ENCODE measurements at places on chromosomes 11 and 22.

- DNase-seq, result no peak
These were observed 125.3 kb upstream of the TBCEL start for GRCh38 chr11:120898568-120898967.

- no peak for DNase-seq
These were observed 95.6 kb downstream of the RDX start for GRCh38 chr11:110200836-110201235.

GRCh38 chr11:61158691-61159381, 2.4 kb downstream of the VPS37C start:
- no peak for DNase-seq

DNA sequence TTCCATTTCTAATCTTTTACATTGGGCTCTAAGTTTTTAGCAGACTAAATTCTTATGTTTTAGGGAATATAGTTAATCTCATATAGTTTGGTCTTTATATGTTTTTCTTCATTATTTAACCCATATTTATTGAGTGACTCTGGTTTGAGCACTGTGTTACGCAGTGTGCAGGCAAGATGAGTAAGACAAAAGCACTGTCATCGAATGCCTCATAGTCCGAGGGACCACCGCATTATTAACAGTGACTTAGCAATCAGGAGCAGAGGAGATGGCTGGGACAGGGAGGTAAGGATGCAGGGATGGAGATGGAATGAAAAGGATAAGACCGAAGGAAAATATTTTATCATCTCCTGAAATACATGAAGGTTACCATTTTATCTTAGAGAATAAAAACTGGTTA, 65.2 kb upstream of the CTSC start:
- DNase-seq, result no peak

DNA sequence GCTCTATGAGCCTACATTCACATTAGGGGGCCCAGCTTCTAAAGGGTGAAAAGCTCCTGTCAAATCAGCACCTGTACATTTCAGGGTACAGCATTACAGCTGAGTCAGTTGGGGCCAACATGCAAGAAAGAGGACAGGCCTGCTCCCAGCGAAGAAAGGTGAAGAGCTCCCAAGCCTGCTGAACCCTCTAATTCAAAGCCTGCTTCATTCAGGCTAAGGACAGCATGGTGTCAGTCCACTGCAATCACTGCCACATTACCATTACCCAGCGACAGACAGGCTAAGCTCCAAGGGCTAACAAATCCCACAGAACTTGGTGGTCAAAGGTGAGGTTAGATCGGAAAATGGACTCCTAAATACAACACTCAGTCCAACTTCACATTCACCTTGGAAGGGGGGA, 65.4 kb upstream of the CHRM4 start:
- DNase-seq, result no peak

DNA sequence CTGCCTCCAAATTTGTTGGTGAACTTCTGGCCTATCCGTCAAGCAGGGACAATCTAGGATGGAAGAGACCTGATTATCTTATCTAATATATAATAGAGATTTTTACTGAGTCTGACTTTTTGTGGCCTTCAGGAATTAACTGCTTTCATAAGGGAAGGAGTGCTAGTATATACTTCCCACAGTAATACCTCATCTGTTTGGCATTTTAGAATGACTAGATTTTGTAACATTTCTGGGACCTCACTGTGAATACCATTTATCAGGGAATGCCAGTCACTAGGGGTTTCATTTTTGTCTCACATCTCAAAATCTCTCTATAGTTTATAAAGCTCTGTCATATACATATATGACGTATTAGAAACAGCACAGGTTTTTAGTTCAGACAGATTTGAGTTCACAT, 114.3 kb downstream of the INSC start:
- no peak for DNase-seq

DNA sequence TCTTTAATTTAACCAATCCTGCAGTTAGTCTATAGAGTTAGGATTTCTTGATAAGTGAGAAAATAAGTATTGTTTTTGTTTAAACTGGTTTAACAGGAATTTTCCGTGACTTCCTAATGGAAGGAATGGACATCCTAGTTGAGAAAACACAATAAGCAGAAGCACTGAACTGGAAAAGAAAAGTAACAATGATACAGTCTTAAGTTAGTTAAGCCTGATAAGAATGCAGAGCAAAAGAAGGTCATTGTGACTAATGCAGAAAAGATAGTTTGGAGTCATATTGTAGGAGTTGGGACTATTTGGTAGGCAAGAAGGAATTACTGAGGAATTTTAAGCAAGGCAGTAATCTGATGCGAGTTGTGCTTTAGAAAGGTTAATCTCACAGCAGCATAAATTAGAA, 11.7 kb downstream of the RNF141 start:
- DNase-seq, result no peak

GRCh38 chr11:88114486-88115045, 60.7 kb downstream of the RAB38 start:
- DNase-seq, result no peak

DNA sequence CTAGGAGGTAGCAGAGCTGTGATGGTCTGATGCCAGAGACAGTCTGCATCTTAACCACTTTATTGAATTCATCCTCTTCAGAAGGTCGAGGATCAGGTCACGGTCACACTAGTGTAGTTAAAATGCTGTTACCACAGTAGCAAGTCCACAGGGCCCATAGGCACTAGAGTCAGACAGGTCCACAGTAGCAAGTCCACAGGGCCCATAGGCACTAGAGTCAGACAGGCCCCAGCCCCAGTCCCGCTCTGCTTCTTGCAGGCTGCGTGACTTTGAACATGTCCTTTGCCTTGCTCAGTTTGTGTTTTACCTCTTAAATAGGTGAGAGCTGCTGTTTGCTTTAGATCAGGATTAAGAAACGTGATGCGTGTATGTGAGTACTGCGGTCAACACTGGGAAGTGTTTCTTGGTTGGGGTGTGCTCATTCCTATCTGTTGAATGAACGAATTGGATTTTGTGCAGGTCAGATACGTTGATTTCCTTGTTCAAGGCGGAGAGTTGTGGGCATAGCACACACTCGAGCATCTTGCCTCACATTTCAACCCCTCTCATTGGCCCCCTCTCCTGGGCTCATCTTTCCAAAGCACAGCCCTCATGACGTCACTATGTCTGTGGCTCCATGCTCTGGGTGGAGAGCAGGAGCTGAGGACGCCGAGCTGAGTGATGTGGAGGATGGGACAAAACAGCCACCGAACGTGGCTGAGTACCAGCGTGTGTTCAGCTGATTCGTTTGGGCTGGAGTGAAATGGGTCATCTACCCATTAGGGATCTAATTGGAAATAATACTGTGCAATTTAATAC, 191.7 kb downstream of the TBC1D22A start:
- no peak for DNase-seq

GRCh38 chr11:65922565-65922964, 3.3 kb downstream of the DRAP1 start:
- DNase-seq, result no peak

DNA sequence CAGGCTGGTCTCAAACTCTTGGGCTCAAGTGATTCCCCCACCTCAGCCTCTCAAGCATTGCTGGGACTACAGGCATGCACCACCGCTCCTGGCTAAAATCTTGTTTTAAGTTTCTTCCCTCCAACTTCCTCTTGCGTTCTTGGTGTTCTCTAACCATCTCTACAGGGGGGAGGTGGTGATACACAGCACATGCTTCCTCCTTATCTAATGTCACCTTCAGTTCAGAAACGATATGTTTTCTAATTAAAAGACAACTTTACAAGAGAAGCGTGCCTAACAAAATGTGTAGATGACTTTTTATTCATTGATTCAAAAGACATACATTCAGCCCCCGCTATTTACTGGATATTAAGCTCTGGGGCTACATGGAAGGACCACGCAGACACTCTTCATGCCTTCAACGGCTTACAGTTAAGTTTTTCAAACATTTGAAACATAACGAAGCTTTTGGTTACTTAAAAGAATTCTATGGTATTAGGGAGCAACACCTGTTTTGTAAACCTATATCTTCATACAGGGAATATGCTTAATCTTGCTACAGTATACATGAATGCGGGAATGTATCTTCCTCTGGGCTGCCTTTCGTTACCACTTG, 933 bp upstream of the DLAT start:
- DNase-seq, result no peak

DNA sequence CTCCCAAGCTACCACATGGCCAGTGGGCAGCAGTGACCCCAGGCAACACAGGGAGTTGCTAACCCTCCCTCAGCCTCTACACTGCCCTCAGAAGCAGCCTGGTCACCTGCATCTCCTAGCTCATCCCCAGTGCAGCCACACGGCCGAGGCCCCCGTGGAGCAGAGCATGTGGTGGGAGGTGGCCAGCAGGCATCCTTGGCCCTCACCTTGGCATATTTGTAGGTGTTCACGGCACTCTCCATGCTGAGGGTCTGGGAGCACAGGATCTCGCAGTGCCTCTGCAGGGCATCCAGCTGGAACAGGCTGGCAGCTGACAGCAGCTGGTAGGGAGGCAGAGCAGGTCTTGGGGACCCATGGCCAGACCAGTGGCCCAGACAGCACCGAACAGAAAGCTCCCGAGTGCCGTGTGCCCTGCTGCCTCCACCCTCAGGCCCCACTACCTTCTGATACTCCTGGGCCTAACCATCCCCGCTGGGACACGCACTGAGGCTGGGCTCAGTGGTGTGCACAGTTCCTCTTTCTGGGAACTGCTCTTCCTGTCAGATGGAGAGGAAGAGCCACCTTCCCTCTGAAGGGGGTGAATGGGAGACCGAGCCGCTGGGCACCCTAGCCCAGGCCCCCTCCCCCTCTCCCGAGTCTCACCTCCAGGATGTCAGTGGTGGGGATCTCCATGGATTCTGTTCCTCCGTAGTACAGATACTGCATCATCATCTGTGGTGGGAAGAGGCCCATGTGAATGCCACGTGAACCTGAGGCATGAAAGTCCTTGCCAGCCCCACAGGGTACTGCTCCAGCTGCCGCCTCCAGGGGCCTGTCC, 48.8 kb downstream of the NAT10 start:
- no peak for DNase-seq

DNA sequence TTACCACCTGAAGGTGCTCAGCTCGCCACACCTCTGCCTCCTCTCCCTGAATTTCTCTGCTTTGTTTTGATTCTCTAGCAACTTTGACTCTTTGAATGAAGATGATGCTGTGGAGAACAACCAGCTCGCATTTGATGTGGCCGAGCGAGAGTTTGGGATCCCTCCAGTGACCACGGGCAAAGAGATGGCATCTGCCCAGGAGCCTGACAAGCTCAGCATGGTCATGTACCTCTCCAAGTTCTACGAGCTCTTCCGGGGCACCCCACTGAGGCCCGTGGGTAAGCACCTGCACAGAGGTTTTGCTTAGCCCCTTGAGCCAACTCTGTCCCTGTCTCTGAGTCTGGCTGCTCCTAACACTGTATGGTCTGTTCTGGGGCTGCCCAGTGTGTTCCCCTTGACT, 115.7 kb downstream of the MICAL2 start:
- no peak for DNase-seq

- no peak for DNase-seq
These were observed 2.2 kb upstream of the C11orf16 start for GRCh38 chr11:8934742-8935488.

- no peak for DNase-seq
These were observed 1.6 kb downstream of the LRRN4CL start for GRCh38 chr11:62687508-62688396.

GRCh38 chr11:28965819-28966218, 857.6 kb downstream of the METTL15 start:
- DNase-seq, result no peak

- DNase-seq, result no peak
These were observed 14.5 kb downstream of the LRP4 start for GRCh38 chr11:46903846-46904245.

DNA sequence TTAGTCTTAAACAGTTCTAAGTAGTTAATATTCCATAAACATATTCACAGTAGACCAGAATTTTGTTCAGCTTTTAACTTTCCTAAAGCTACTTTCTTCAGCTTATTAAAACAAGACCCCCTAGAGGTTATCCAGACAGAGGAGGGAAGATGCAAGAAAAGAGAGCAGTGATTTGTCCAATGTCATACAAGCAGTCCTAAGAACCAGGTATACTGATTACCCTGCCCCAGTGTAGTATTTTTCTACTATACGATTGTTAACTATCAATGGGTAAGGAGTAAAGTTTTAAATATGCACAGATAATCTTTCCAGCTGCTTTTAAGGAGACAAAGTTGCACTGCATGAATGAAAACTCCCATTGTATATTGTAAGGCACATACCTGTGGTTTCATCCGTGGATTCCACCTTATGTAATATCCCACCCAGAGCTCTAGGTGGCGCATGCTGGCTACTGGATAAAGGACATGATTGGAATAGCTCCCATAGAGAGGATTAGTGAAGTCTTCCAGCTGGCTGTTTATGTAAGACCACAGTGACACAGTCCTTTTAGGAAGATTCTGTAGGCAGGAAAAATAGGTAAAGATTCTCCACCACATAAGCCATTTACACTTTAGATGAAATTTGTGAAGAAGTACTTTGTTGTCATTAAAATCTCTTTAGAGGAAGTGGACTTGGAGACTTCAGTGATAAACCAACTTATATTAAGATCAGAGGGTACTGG, 45.6 kb downstream of the CEP57 start:
- DNase-seq, result peak; percentile 29

GRCh38 chr11:206002-206384, 1.2 kb downstream of the BET1L start:
- DNase-seq, result no peak

GRCh38 chr11:86210898-86211297, 33.7 kb upstream of the EED start:
- no peak for DNase-seq

GRCh38 chr11:8484251-8484650, 109.8 kb downstream of the STK33 start:
- DNase-seq, result no peak

DNA sequence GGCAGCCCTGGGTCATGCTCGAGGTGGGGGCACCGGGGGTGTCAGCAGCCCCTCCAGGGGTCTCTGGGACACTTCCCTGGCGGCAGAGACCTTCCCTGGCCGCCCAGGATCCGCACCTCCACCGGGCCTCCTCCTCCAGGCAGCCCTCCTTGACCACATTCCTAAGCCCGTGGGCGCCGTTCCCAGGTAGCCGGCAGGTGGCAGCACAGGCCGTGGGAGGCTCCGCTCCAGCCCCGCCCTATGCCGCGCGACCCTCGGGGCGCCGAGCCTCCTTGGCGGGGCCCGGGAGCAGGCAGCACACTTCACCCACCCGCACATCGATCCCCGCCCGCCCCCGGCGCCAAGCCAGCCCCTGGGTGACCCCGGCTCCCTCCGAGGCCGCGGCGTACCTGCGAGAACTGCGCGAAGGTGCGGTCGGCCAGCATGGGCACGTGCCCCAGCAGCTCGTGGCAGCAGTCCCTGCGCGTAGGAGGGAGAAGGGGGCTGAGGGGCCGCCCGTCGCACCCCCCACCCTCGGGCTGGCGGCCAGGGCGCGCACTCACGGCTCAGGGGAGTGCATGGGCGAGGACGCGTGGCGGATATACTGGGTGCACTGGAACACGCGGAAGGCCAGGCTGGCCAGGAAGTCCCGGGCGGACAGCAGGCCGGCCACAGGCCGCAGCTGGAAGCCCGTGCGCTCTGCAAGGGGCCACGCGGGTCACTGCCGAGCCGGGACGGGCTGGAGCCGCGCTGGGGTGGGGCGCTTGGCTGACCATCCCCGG, 5.3 kb upstream of the INS start:
- no peak for DNase-seq

Measured in T-helper 2 cell treated with Interferon-gamma antibody and Interleukin-4, amounts not matched to agents 5 μg/mL and 100 μg/mL, for 36 hours (primary cell).